ENCODE measurements at places on chromosomes 3 and 15. TPM values are rescaled to one million over a fixed set of nuclear protein-coding genes. Genes with fewer than 3 reads are reported as not detected.

DNA sequence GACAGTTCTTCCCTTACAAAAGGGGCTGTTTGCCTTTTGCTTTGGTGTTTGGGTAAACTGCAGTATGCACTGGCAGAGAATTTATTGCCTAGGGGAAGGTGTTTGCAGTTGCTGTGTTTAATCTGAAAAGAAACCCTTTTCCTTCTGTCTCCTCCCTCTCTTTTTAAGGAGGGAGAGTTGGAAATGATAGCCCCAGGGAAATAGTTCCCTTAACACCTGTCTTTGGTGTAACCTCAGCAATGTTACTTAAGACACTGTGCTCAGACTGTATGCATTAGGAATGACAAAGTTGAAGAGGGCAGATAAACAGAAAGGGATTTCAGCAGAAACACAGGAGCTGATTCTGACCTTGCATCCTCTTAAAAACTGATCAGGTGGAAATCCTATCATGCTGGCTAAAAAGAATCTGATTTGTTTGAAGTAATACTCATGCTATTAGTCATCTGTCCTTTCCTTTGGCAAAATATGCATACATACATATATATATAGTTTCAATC, 125.4 kb downstream of the TP63 start:
- H3K27me3 ChIP-seq, result no peaks in the 10 kb centered on the region
- no peaks in the 10 kb centered on the region for H3K36me3 ChIP-seq
- peaks cover 5% of the 10 kb centered on the region for H3K4me1 ChIP-seq
- H3K27ac ChIP-seq, result no peak overlapping the region

DNA sequence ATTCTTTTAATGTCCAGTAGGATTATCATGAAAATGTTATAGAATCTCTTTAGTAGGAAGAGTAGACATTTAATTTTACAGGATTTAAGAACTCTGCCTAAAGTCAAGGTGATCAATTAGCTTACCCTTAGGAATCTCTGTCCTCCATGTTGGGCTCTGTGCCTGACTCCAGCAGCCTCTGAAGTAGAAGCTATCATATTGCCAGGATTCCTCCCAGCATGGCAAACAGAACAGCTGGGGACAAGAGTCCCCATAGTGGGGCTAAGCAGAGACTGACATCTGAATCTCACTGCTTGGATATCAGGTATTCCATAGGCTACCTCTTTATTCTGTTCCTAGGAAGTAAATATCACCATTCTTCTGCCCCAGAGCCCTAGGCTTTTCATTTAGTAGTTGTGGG, 1.5 kb downstream of the SLC15A2 start:
- H3K4me1 ChIP-seq, result no peaks in the 10 kb centered on the region
- H3K27ac ChIP-seq, result no peak overlapping the region
- no peaks in the 10 kb centered on the region for H3K27me3 ChIP-seq
- H3K36me3 ChIP-seq, result no peaks in the 10 kb centered on the region
- DNase-seq, result no peak

DNA sequence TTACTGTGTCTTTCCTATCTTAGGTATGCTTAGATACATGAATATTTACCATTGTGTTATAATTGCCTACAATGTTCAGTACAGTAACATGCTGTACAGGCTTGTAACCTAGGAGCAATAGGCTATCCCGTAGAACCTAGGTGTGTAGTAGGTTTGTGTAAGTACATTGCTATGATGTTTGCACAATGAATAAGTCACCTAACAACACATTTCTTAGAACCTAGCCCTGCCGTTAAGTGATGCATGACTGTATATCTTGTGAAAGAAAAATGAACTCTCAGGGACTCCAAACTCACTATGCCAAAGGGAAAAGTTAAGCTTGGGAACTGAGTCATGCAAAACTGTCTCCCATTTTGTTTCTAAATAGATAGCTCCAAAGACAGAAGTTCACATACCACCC, 91.5 kb upstream of the ACP3 start:
- H3K27ac ChIP-seq, result no peak overlapping the region
- H3K4me1 ChIP-seq, result no peaks in the 10 kb centered on the region
- no peaks in the 10 kb centered on the region for H3K36me3 ChIP-seq
- no peak for DNase-seq

The CHDH gene
- 24.1 TPM for total RNA-seq

DNA sequence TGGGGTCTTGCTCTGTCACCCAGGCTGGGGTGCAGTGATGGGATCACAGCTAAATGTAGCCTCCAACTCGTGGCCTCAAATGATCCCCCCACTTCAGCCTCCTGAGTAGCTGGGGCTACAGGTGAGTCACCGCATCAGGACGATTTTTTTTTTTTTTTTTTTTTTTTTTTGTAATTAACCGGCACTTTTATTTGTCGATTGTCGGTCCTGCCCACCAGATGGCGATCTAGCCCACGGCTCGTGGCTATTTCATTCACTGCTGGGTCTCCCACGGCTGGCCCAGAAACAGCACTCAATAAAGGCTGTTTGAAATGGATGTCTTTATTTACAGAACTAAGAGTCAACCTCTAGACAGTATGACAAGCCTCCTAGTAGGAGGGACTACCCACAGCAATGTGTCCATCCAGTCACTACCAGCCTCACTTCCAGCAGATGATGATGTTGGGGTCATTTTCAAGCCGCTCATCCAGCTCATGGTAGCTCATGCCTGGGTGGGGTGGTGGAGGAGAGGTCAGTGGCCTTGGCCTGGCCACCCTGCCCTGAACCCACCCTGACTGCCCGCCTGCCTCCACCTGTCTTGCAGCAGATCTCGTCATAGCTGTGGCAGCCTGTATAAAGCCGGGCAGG, 1.8 kb upstream of the ZMYND10 start:
- peaks cover 2% of the 10 kb centered on the region for H3K36me3 ChIP-seq
- peaks cover 8% of the 10 kb centered on the region for H3K4me1 ChIP-seq
- no peak for DNase-seq
- H3K27me3 ChIP-seq, result no peaks in the 10 kb centered on the region

Data from Panc1 (cell line).